ENCODE measurements at places on chromosomes 11 and 22. TPM values are rescaled to one million over a fixed set of nuclear protein-coding genes. Genes with fewer than 3 reads are reported as not detected.

The KCNJ4 gene
- 2.0 TPM for total RNA-seq

The DDI1 gene
- total RNA-seq = not detected

The ZNF70 gene
- total RNA-seq = 12.3 TPM

The MS4A6A gene
- 4.2 TPM for total RNA-seq

The SCO2 gene
- total RNA-seq = 2.0 TPM

The PTGDR2 gene
- 2.6 TPM for total RNA-seq

The OR5D18 gene
- total RNA-seq = not detected

The INSC gene
- not detected for total RNA-seq

The LSP1 gene
- 0.53 TPM for total RNA-seq

The FAM111B gene
- 13.2 TPM for total RNA-seq

The UCP3 gene
- total RNA-seq = 2.4 TPM

The IFITM10 gene
- 7.4 TPM for total RNA-seq

The SHANK3 gene
- total RNA-seq = 13.1 TPM

The ZNF214 gene
- total RNA-seq = 6.3 TPM

The GNG3 gene
- 4.7 TPM for total RNA-seq

The NXPE2 gene
- not detected for total RNA-seq

The OLFML1 gene
- 0.83 TPM for total RNA-seq

The JAML gene
- total RNA-seq = 0.57 TPM

The HSPB2 gene
- total RNA-seq = not detected

The SCN3B gene
- total RNA-seq = 2.5 TPM

The RASD2 gene
- total RNA-seq = 0.21 TPM

The FJX1 gene
- 38.8 TPM for total RNA-seq

The PGA4 gene
- 1.6 TPM for total RNA-seq

The MRGPRX2 gene
- total RNA-seq = not detected

The OR52A1 gene
- total RNA-seq = not detected

The GLB1L3 gene
- total RNA-seq = not detected

The XRRA1 gene
- 8.8 TPM for total RNA-seq

The OTOG gene
- 0.21 TPM for total RNA-seq

The HOATZ gene
- total RNA-seq = 0.75 TPM

The MYOD1 gene
- total RNA-seq = not detected

The GPR137 gene
- total RNA-seq = 43.7 TPM

The NLRP10 gene
- not detected for total RNA-seq

The LIF gene
- total RNA-seq = 3.8 TPM

The TBX10 gene
- not detected for total RNA-seq

The KREMEN1 gene
- total RNA-seq = 26.2 TPM

The CARD10 gene
- total RNA-seq = 9.9 TPM

The C11orf65 gene
- 0.70 TPM for total RNA-seq

The ATM gene
- 78.4 TPM for total RNA-seq

The PRR33 gene
- total RNA-seq = not detected

The ABCC8 gene
- 80.5 TPM for total RNA-seq

The C22orf42 gene
- total RNA-seq = 4.6 TPM

The CD151 gene
- total RNA-seq = 128 TPM

The GRM5 gene
- 0.17 TPM for total RNA-seq

The RANGAP1 gene
- total RNA-seq = 98.9 TPM

The CHRM1 gene
- total RNA-seq = 0.29 TPM

The WNT7B gene
- 14.8 TPM for total RNA-seq

The MAJIN gene
- total RNA-seq = not detected

The MRGPRX3 gene
- not detected for total RNA-seq

The C11orf86 gene
- 2.6 TPM for total RNA-seq

The TMEM121B gene
- 2.9 TPM for total RNA-seq

The LBHD1 gene
- total RNA-seq = 8.1 TPM

The ATP5MG gene
- 263 TPM for total RNA-seq

The HTR3B gene
- 0.17 TPM for total RNA-seq
